ENCODE measurements at places on chromosomes 12 and 14. TPM values are rescaled to one million over a fixed set of nuclear protein-coding genes. Genes with fewer than 3 reads are reported as not detected.

The DLK1 gene
- not detected for total RNA-seq

DNA sequence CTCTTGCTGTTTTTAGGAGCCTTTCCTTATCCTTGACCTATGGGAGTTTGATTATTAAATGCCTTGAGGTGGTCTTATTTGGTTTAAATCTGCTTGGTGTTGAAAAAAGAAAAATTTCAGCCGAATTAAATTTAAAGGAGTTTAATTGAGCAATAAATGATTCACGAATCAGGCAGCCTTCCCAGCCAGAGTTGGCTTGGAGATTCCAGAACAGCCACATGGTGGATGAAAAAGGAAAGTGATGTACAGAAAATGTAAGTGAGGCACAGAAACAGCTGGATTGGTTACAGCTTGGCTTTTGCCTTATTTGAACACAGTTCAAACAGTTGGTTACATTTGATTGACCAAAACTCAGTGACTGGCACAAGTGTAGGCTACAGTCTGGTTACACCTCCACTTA, 69.7 kb downstream of the WASHC3 start:
- no peak for DNase-seq

DNA sequence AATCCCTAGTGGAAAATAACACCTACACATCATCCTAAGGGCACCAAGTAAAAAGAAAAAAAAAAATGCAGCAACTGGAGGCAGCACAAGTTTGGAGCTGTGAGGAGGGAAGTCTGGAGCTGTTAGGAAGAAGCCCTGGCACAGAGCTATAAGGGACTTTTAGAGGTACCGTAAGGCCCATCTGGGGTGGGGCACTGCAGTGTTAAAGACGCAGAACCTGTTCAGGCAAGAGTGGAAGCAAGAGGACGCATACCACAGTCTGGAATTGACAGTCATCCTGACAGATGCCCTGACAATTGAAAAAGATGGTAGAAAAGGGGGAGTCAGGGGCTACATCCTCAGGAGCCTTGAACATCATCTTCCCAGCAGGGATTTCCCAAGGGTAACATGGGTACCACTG, 195.9 kb upstream of the PLEKHG7 start:
- no peak for DNase-seq

The RPS6KA5 gene
- 13.1 TPM for total RNA-seq

DNA sequence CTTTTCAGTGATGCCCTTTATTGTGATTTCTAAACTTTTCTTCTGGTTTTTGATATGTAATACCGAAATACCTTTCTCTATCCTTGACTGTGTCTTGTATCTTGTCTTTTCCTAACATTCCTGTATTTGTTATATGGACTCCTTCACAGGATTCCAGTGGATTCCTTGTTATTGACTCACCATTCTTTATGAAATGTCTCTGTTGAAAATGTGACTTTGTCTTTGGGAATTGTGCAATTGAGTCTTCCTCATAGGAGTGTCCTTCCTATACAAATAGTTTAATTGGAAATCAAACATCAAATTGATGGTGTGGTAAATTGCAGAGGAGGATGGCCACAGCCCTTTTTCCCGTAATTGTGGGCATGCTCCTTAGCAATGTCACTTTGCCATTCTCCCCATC, 296.6 kb upstream of the KITLG start:
- DNase-seq: no peak

GRCh38 chr12:119202544-119202943, 23.8 kb downstream of the HSPB8 start:
- DNase-seq: no peak

GRCh38 chr14:91947475-91948184, at the start of gene FBLN5:
Gene FBLN5 (minus strand): TSS chr14:91947694. CDS start chr14:91947229, 465 bp downstream.
- peak; percentile 58 for DNase-seq

- DNase-seq: no peak
These were observed 187.7 kb downstream of the PHETA1 start for GRCh38 chr12:111181143-111181726.

The MYO1H gene
- total RNA-seq: not detected

- no peak for DNase-seq
These were observed 14.5 kb downstream of the CCDC198 start for GRCh38 chr14:57479197-57479596.

DNA sequence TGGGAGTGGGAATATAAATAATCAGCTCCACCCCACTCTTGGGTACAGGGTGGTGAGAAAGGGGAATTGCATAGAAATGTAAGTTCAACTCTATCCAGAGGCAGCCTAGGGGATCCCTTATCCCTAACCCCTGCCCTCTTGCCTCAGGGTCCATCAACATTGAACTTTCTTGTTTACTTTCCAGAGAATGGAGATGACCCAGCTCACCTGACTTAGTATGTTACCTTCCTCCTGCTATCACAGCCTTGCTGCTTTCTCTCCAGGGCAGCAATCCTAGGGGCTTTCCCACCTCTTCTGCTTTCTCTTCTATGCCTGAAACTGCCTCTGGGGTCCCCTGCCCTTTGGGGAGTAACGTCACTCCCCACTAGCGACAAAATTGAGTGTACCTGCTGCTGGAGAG, 2.7 kb downstream of the LRP1 start:
- peak; percentile 9 for DNase-seq

DNA sequence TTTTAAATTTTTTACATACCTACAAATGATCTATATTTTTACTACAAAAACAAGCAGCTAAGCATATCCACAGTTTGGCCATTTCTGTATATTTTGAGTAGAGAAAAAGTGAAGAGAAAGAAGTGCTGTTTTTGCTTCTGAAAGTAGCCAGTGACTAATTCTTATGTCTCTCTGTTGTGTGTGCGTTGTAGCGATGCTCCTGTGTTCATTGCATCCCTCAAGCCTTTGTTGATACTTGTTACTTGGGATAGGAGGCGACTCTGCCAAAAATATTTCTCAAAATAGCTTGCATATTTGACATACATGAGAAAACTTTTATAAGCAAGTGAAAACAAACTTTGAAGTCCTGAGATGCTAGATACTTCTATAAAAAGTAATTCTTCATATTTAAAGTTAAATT, 714.1 kb downstream of the FSCB start:
- DNase-seq: no peak

The LRRC10 gene
- not detected for total RNA-seq

All from activated naive CD8-positive, alpha-beta T cell treated with anti-CD3 and anti-CD28 coated beads for 36 hours (primary cell).